Thymus (tissue), 14 donors: ENCODE measurements at places on chromosomes 16 and 17. TPM values are rescaled to one million over a fixed set of nuclear protein-coding genes. Genes with fewer than 3 reads are reported as not detected.

DNA sequence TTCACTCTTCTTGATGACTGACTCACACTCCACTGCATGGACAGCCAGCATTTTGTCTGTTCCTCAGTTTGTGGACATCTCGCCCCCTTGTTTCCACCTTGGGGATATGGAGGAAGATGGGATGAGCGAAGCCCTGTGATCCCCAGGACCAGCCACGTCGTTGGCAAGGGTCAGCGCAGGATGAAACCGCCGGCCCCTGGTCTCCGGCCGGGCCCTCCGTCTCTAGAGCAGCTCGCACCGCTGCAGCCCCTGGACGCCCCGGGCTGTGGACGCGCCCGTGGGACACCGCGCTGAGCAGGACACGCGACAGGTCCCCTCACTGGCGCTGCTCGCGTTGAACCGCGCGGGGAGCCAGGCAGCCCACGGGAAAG, 604 bp upstream of the ZC3H18 start:
- peaks cover 20% of the 10 kb centered on the region for H3K4me1 ChIP-seq
- H3K27ac ChIP-seq: peak overlapping the region; percentile 51
- peaks cover 12% of the 10 kb centered on the region for H3K36me3 ChIP-seq
- no peaks in the 10 kb centered on the region for H3K27me3 ChIP-seq
- no peak for DNase-seq
- peak overlapping the region; percentile 66 for H3K4me3 ChIP-seq

- no peak overlapping the region for H3K4me3 ChIP-seq
- no peaks in the 10 kb centered on the region for H3K4me1 ChIP-seq
- no peaks in the 10 kb centered on the region for H3K27me3 ChIP-seq
- DNase-seq: no peak
- H3K36me3 ChIP-seq: no peaks in the 10 kb centered on the region
Observed at GRCh38 chr17:16926061-16926511, 45.8 kb downstream of the TNFRSF13B start.

DNA sequence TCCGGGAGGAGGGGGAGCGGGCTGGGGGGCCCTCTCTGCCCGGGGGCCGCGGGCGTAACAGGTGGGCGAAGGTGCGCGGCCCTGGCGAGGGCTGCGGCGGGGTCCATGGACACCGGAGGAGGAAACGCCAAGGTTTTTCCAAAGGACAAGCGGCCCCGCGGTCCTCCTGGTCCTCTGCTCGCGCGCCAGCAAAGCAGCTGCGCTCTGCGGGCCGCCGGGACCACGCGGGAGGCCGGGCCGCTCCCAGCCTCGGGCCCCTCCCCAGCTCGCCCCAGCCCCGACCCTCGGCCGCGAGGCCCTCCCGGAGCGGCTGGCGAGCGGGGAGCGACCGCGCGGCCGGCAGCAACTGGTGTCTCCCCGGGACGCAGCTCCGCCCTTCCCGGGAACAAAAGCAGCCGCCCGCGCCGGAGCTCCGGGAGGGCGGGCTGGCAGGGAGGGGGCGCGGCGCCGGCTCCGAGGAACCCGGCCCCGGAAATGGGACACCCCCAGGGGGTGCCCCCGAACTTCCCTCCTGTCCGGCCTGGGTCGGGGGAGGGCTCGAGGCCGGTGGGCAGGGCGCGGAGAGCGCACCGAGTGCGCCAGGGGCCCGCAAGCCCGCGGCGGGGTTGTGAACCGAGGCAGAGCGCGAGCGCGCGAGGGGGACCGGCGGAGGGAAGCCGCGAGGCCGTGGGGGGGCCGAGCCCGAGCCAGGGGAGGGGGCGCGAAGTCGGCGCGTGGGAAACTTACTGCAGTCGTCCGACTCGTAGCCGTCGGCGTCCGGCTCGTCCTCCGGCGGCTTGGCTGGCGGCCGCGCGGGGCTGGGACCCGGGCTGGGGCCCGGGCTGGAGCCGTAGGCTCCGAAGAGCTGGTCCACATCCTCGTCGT, 837 bp downstream of the DOC2B start:
- H3K4me1 ChIP-seq: no peaks in the 10 kb centered on the region
- H3K4me3 ChIP-seq: no peak overlapping the region

SEZ6L2 gene
- total RNA-seq: 0.66 TPM

DNA sequence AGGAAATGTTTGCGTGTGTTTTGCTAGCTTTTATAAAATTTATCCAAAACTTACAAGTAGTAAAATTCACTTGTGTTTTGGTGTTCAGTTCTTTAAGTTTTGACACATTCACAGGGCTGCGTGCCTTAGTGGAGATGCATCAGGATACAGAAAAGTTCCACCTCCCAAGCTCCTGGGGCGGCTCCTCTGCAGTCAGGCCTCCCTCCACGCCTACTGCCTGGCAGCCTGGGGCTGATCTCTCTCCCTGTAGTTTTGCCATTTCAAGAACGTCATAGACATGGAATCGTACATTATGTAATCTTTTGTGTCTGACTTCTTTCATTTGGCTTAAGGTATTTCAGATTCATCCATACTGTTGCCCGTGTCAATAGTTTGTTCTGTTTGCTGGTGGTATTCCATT, 27.2 kb upstream of the IRF8 start:
- H3K27ac ChIP-seq: no peak overlapping the region
- H3K4me1 ChIP-seq: no peaks in the 10 kb centered on the region
- DNase-seq: no peak
- peaks cover 6% of the 10 kb centered on the region for H3K27me3 ChIP-seq
- no peak overlapping the region for H3K4me3 ChIP-seq
- no peaks in the 10 kb centered on the region for H3K36me3 ChIP-seq

GRCh38 chr17:67421869-67422273, 44.8 kb downstream of the PITPNC1 start:
- H3K4me3 ChIP-seq: no peak overlapping the region
- no peaks in the 10 kb centered on the region for H3K36me3 ChIP-seq
- peaks cover 17% of the 10 kb centered on the region for H3K4me1 ChIP-seq
- H3K27ac ChIP-seq: peak overlapping the region; percentile 84
- no peak for DNase-seq

DNA sequence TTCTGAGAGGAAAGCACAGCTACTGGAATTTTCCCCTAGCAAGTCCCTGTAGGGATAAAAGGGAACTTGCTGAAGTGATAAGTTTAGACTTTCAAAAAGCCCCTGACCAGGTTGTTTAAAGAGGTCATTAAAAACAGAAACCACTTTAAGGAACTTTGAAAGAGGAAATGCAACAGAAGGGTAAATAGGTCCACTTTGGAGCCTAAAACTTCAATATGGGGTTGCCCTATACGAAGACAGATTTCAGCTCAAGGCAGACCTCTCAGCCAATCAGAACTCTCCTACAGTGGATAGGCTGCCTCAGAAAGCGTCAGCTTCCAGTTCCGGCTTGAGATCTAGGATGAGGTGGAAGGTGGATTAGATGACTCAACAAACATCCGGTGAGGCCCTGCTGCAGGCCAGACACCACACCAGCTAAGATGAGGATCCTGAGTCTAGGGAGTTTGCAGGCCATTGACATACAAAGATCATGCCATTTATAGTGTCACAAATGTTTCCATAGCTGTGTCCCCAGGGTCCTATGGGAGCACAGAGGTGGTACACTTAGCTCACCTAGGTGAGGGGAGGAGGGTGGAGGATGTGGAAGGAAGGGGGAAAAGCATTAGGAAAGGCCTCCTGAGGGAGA, 7.9 kb upstream of the MFSD6L start:
- H3K27me3 ChIP-seq: no peaks in the 10 kb centered on the region
- DNase-seq: no peak
- no peak overlapping the region for H3K27ac ChIP-seq
- no peak overlapping the region for H3K4me3 ChIP-seq
- no peaks in the 10 kb centered on the region for H3K4me1 ChIP-seq

- H3K4me3 ChIP-seq: no peak within 1 kb of the TSS
- no peak for DNase-seq
- H3K36me3 ChIP-seq: no peaks in the 10 kb centered on the region
- no peak within 1 kb of the TSS for H3K27ac ChIP-seq
- no peaks in the 10 kb centered on the region for H3K4me1 ChIP-seq
Observed at GRCh38 chr16:66427036-66427860, at the start of gene BEAN1. Gene BEAN1, plus strand, starts transcription at chr16:66427295. Its CDS starts 10,382 bp downstream, at chr16:66437677.

DNA sequence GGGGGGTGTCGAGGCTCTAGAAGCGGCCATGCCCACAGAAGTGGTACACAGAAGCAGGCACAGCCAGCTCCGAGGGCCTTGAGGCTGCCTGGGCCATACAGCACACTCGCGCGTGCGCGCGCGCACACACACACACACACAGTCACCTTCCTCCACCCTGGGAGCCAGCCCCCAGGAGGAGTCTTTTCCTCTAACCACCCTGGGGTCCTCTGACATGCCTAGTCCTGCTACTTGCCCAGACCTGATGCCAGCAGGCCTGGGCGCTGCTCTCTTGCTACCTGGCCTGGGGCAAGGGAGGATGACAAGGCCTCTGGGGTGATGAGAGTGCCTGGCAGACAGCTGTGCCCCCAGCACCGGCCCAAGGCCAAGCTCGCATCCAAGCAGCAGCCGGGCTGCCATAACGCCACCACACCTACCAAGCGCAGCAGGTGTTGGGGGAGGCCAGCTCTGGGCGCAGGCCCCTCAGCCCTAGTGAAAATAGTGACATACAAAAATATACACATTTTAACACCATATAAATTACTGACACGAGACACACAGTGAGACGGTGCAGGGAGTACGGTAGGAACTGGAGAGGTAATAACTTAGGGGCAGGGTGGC, 41.1 kb downstream of the TSC2 start:
- peaks cover 94% of the 10 kb centered on the region for H3K36me3 ChIP-seq
- no peak overlapping the region for H3K27ac ChIP-seq

DNA sequence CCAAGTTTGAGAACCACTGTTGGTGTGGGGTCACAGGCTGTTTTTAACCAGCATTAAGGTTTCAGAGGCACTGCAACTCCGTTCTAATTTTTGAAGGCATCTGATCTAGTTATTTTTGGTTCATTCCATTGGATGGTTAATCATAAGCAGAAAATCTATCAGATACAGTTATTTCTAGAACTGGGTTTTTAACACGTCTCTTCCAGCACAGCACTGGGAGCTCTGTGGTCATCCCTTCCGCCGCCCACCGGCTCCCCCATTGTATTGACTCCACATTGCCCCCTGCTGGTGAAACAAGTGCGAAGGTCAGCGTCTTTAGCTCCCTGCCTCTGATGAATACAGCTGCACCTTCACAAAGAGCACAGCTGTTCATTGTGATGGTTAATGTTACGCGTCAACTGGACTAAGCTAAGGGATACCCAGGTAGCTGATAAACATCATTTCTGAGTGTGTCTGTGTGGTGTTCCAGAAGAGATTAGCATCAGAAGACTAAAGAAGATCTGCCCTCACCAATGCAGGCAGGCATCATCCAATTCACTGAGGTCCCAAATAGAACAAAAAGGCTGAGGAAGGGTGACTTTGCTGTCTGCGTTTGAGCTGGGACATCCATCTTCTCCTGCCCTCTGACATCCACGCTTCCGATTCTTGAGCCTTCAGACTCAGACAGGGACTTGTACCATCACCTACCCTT, 8.5 kb downstream of the CCL18 start:
- no peaks in the 10 kb centered on the region for H3K36me3 ChIP-seq
- H3K4me1 ChIP-seq: no peaks in the 10 kb centered on the region
- DNase-seq: peak; percentile 18
- no peak overlapping the region for H3K4me3 ChIP-seq
- no peaks in the 10 kb centered on the region for H3K27me3 ChIP-seq

LGALS9C gene
- total RNA-seq: 0.05 TPM

EVPL gene
- total RNA-seq: 0.33 TPM

HOXB8 gene
- total RNA-seq: not detected

FLII gene
- total RNA-seq: 112 TPM

GRCh38 chr17:75240394-75241142, 20.8 kb downstream of the GGA3 start:
- H3K4me1 ChIP-seq: peaks cover 34% of the 10 kb centered on the region
- H3K4me3 ChIP-seq: no peak overlapping the region
- no peak overlapping the region for H3K27ac ChIP-seq
- no peak for DNase-seq

GRCh38 chr16:70577256-70577698, 53.7 kb downstream of the SF3B3 start:
- no peak overlapping the region for H3K4me3 ChIP-seq
- H3K4me1 ChIP-seq: no peaks in the 10 kb centered on the region
- no peak for DNase-seq
- H3K36me3 ChIP-seq: peaks cover 22% of the 10 kb centered on the region

DNA sequence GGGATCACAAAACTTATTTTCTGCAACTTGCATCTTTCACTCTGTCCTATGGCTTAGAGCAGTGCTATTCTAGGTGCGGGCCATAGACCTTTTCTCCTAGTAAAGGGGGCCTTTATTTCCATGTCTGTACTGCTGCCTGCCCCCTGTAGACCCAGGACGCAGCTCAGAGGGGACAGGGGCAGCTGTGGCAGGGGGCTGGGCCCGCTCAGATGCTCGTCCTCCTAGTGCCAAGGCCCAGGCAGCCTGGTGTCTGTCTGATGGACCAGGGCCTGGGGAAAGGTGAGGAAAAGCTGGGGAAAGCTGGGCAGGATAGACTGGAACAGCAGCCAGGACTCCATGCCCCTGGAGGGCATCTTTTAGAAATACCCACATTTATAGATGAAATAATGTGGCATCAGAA, 25.6 kb downstream of the VAC14 start:
- H3K4me3 ChIP-seq: no peak overlapping the region
- peaks cover 39% of the 10 kb centered on the region for H3K36me3 ChIP-seq
- no peak overlapping the region for H3K27ac ChIP-seq
- no peak for DNase-seq
- H3K4me1 ChIP-seq: no peaks in the 10 kb centered on the region

DNA sequence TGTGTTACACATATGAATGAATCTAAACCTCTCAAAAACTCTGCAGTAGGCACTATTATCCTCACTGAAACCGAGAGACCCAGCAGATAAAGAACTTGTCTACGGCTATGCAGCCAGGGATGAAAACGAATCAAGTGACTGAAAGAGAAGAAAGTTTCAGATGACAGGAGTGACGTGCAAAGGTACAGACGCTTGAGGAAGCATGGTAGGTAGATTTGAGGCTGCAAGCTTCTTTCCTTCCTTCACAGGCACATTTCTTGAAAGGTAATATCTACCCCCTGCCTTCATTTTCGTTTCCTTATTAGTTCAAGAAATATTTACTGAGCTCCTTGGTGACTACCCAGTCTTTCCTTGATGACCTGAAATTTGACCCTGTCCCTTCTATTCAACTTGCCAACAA, 211.5 kb upstream of the AXIN2 start:
- H3K36me3 ChIP-seq: no peaks in the 10 kb centered on the region
- no peak overlapping the region for H3K27ac ChIP-seq
- no peaks in the 10 kb centered on the region for H3K27me3 ChIP-seq
- H3K4me3 ChIP-seq: no peak overlapping the region
- H3K4me1 ChIP-seq: peaks cover 6% of the 10 kb centered on the region

STARD3 gene
- 15.1 TPM for total RNA-seq

EPX gene
- 14.9 TPM for total RNA-seq

GPR179 gene
- total RNA-seq: 0.05 TPM

DNA sequence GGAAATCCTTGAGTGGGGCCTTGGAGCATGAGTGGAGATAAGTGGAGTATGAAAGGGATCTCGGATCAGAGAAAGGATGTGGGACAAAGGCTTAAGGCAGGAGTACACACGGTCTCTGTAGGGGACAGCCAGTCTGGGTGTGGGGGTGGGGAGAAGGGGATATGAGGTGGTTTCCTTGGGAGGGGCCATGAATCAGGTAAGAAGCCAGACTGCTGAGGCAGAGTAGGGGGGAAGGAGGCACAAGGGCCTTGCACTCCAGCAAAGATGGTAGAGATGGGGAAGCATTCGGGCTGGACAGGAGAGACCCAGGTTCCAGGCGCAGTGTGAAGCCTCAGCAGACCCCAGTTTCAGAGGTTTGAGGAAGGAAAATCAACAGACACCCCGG, 1.6 kb downstream of the HSD11B2 start:
- H3K36me3 ChIP-seq: peaks cover 15% of the 10 kb centered on the region
- H3K27ac ChIP-seq: no peak overlapping the region
- H3K27me3 ChIP-seq: peaks cover 64% of the 10 kb centered on the region
- DNase-seq: no peak
